Inflammatory macrophage (primary cell): ENCODE measurements at places on chromosomes 11 and 22.
A peak's percentile ranks its signal among the peaks of the same experiment; 100 is the strongest.

- DNase-seq, result no peak
Observed at GRCh38 chr11:113675565-113675964, 30.5 kb downstream of the TMPRSS5 start.

- DNase-seq, result no peak
Observed at GRCh38 chr11:75293903-75294302, 53.3 kb downstream of the TPBGL start.

GRCh38 chr22:37777122-37777687 lies 30.5 kb upstream of the GCAT start:
- peak; percentile 32 for DNase-seq

DNA sequence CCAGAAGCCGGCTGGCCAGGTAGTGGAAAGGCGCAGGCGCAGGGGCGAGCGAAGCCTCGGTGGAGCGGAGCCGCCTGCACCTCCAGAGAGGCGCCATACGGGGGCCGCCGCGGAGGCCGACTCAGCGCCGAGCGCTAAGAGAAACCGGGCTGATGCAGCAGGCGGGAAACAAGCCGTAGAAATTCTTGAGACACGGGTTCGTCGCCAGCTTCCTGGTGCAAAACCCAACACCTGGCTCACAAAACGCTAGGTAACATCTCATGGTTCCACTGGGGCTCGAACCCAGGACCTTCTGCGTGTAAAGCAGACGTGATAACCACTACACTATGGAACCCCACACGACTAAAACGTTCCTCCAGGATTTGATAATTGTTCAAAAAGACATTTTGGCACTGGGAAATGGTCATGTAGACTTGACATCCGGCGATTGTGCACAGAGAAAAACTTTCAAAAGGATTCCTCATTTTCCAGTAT lies 39.1 kb downstream of the OR4D9 start:
- peak; percentile 76 for DNase-seq

- DNase-seq, result no peak
Observed at GRCh38 chr11:25710975-25711374, 621.0 kb upstream of the ANO3 start.

DNA sequence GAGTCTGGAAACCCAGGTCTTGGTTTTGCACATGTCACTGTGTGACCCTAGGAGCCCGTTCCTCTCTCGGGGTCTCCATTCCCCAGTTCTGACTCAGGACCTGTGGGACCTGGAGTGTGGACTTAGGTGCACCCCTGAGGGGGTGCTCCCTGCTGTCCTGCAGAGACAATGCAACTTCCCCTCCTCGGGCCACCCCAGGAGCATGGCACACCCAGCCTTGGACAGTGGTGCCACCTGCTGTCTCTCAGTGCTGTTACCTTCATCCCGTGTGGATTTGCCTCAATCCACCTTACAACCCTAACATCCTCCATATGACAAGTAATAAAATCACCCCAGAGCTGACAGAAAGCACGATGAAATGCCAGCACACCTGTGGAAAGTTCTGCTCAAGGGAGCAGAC lies 27.5 kb upstream of the CRYBB3 start:
- no peak for DNase-seq

DNA sequence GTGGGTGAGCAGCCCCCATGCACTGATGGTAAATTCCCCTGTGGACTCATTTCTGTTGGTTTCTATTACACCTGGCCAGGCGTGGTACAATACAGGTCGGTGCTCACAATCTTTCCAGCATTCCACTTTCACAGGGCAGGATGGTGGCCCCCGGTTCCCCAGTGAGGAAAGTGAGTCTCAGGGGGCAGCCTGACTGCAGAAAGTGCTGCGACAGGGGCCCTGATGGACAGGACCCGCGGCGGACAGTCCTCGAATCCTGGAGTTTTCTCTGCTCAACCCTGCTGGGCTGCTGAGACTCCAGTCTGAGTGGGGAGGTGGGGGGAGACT lies 3.1 kb upstream of the PGGHG start:
- no peak for DNase-seq

DNA sequence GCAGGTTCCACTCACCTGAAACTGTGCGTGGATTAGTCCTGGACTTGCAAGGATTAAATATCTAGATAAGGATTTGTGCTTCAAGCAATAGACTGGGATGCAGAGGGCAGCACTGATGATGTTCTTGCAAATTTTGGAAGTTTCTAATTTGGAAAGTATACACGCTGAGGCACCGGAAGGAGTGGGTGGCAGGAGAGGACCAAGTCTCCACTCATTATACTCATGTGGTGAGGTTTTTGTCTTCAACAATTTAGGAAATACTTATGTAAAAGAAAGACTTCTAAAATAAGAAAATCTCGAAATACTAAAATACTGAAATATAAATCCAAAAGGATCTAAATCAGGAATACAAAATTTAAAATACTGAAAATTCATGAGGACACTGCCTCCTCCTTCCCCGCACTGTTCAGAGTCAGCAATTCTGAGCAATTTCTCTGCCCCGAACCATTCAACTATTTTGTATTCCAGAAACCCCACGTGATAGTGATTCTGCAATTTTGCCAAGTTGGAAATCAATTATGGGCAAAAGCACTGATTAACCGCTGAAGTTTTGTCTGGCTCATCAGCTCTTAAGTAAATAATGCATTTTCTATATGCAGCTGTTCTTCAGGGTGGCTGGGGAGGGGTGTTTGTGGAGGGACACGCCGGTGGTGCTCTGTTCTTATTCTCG lies 47.0 kb upstream of the CLMP start:
- no peak for DNase-seq

- DNase-seq, result peak; percentile 81
Observed at GRCh38 chr22:19109198-19110063, 12.8 kb downstream of the DGCR2 start.

DNA sequence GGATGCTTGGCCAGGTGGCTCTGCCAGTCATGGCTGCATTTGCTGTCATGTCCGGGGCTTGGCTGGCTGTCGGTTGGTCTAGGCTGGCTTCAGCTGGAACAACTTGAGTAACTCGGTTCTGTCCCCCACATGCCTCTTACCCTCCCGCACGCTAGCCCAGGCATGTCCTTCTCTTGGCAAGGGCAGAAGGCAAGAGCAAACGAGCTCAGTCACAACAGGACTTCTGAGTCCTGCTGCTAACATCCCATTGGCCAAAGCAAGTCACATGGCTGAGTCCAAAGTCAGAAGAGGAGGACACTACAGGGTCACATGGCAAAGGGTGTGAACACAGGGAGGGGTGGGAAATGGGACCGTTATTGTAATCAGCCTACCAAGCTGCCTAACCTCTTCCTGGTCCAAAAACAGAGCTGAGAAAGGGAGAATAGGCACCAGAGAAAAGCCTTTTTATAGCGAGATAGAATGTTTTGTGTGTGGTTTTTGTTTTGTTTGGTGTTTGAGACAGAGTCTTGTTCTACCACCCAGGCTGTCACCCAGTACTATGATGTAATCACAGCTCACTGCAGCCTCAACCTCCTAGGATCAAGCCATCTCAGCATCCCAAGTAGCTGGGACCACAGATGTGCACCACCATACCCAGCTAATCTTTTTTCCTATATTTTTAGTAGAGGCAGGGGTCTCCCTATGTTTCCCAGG lies 81.9 kb downstream of the MN1 start:
- peak; percentile 11 for DNase-seq

DNA sequence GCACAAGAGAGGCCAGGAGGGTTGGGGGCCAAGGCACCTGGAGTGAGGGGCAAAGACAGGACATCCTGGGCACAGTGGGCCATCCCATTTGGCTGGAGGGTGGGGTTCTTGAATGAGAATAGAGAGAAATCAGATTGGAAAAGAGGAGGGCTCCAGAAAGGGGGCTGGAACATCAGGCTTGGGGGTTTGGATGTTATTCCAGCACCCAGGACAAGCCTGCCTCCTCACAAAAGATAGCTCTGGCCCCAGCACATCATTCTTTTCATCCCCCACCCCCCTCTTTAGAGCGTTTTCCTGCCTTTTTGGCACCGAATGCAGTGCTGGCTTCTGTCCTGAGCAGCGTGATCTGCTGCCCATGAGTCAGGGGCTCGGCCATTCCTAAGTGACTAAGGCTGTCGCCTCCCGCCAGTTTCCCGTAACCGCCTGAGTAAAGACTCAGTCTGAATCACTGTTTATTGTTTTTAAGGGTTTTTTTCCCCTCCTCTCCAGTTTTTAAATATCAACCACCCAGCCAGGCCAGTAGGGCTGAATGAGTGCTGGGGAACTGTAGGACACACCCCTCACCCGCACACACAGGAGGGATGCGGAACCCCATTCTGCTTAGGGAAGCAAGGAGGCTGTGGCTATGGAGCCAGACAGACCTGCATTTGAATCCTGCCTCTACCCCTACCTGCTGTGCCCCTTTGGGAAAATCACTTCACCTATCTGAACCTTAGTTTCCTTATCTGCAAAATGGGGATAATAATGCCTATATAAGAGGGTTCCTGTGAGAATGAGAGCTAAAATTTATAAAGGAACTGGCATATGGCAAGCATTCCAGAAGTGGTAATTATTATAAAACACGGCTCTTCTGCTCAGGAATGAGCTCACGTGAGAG lies 32.4 kb upstream of the NAV2 start:
- peak; percentile 12 for DNase-seq

- DNase-seq, result no peak
Observed at GRCh38 chr11:11038782-11039181, 180.9 kb upstream of the ZBED5 start.

DNA sequence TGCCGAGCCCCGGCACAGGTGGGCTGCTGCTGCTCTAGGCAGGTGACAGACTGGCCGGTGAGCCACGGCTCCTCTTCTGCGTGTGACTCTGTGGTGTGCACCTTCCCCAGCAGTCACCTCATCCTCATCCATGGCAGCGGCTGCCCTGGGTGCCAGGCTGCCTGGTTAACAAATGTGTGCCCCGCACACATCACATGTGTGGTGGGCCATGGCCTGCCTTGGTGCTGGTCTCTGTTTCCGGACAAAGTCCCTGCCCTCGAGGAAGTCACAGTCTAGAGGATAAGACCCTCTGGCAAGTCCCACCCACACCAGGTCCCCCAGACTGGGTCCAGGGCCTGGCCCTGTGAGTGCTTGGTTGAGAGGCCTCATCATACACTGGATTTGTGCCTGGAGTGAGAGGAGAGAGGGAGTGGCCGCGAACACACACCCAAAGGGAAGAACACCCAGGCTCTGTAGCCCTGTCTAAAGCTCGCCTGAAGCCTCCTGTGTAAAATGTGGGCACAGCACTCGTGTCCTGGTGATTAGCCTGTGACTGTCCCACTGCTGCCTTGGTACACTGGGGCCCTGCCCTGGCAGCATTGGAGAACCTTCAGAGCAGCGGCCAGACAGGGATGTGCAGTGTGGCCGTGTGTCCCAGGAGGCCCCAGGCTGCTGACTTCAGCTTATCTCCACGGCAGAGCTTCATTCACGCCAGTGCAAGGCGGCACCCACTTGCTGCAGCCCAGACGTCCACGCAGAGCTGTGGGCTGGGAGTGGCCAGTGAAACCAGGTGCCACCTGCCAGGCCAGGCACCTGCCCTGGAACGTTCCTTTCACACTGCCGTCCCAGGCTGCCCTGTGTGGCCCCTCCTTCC lies 269.9 kb downstream of the TBC1D22A start:
- DNase-seq, result no peak

DNA sequence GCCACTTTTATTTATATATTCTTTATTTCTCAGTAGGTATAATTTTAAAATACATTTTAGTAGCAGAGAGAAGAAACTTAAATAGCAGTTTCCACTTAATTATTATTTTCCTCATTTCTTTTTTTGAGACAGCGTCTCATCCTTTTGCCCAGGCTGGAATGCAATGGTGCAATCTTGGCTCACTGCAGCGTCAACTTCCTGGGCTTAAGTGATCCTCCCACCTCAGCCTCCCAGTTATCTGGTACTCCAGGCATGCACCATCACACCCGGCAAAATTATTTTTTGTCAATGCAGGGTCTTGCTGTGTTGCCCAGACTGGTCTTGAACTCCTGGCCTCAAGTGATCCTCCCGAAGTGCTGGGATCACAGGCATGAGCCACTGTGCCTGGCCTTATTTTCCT lies 38.3 kb downstream of the ATG13 start:
- DNase-seq, result no peak

DNA sequence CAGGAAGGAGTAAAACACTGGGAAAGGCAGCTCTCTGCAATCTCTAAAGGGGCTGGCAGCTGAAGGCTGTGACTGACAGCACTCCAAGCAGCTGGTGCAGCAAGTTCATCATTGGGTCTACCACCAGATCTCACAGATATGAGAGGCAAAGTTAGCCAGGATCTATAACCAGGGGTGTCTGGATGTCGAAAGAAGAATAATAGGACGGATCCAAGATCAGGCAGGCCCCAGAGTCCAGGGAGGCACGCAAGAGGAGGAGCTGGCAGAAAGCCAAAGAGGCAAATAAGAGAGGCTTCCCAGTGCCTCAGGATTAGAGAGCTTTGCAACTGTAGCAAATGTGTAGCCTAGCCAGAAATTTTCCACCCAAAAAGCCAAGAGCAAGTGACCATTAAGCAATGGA lies 77.1 kb downstream of the RBMXL2 start:
- DNase-seq, result no peak

DNA sequence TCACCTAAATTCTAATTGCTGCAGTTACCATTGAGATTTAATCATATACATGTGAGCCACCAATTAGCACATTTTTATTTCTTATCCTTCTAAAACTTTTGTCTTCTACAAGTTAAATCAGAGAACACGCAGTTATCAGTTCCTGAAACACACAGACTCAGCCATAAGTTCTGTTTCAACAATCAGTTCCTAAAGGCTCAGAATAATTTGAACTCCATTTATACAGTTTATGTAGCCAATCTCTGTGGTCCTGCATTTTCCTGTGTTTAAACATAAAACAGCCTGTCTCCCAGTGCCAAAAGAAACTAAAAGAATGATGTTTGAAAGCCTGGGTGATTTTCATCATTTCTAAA lies 2.9 kb downstream of the PLAAT3 start:
- DNase-seq, result no peak

GRCh38 chr11:30760345-30760744 lies 174.2 kb upstream of the MPPED2 start:
- no peak for DNase-seq

- DNase-seq, result no peak
Observed at GRCh38 chr22:45612940-45613339, 58.7 kb upstream of the ATXN10 start.

DNA sequence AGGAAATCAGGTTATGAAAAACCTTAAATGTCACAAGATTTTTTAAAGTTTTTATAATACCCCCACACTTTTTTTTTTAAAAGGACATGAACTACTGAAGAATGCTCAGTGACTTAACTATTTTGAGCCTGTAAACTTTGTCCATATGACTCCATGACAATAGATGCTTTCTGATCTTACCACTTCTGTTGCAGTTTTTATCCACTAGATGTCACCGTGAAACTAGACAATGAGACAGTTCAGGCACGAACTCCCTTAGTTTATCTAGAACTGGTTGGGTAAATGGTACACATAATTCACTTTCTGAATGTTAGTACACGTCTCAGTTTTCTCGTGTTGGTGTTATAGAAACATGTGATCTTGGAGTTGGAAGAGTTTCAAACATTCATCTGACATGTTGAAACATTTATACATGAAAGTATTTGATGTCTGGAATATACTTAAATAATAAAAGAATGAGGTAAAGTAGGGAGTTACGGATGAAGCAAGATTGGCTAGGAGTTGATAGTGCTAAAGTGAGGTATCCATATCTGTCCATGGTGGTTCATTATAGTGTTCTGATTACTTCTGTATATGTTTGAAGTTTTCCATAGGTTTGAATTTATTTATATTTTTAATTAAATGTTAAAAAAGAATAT lies 8.1 kb downstream of the CCDC15 start:
- DNase-seq, result peak; percentile 85
